ENCODE measurements at places on chromosomes 1 and 21.

- DNase-seq, result no peak
Measured at GRCh38 chr1:64038119-64038518, 165.3 kb upstream of the UBE2U start.

DNA sequence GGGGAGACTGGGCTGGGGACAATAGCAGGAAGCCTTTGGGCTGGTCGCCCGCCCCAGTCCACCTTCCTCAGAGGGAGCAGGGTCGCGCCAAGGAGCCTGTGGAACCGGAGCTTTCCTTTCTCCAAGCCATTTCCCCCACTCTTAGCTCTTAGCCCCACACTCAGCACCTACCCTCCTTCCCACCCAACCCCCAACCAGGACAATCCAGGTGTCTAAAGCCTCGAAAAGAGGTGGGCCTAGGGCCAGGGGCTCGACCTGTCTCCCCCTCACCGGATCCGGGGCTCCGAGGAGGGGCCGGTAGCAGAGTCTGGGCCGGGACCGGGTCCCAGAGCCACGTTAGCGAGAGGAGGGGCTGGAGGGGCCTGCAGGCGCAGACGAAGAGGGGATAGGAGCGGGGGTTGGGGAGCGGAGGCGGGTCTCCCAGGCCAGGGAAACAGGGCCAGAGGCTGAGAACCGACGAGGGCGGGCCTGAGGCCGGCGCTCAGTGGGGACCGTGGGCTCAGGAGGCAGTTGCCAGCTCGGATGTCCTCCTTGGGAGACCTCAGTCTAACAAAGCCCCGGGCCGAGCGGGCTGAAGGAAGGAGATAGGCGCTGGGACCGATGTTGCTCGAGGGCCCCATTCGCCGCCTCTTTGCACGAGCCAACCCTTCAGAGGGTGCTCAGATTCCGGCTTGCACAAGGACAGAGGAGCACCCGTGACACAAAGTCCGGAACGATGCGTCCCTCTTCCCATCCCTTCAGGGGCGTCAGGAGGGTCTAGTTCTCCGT is 943 bp downstream of the SEMA6C start:
- DNase-seq, result no peak

DNA sequence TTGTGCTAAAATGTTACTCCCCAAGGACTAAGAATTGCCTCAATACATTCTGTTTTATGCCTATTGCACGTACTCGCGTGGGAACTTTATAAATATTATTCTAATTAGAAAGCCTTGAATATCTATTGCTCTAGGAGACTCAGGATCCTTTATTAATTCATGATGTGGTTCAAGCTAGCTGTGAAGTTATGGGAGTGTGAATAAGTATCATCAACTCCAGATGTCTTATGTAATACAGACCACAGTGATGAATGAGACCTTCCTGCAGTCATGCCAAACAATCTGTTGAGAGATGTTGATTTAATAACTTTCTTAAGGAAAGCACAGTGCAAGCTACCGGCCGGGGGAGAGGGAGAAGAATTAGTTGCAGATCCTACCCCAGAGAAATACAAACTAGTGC is 519.2 kb upstream of the ZP4 start:
- no peak for DNase-seq

DNA sequence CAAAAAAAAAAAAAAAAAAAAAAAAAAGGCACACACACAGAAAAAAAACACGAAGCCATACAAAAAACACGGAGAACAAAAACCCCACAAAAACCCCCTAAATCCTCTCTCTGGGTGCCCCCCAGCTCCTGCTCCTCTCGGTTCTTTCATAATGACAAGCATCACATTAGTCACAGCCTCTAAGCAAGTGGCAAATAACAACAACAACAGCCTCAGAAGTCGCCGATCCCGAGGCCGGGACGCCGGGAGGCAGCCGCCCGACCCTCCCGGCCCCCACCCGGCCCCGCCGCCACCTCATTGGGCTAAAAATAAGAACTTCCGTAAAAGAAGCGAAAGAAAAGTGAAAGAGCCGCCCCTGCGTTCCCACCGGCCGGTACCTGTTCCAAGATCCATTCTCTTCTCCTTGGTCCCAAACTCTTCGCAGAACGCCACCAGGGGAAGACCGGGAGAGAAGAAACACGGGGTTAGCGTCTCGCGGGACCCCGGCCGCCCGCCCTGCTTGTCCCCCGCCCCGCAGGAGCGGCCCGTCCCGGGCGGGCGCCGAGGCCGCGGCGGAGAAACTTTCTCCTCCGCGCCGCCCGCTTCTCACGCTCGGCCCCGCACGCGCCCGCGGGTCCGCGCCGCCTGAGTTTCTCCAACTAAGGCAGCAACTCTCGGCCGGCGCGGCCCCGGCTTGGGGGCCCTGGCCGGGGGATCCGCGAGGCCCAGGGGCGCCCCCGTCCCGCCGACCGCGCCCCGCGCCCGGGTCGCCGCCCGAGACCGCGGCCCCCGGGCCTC is 102.8 kb downstream of the CASZ1 start:
- peak; percentile 58 for DNase-seq

- no peak for DNase-seq
Measured at GRCh38 chr1:186978596-186979556, 150.1 kb downstream of the PLA2G4A start.

GRCh38 chr1:24386241-24386640 is 27.3 kb downstream of the STPG1 start:
- DNase-seq, result no peak

- DNase-seq, result no peak
Measured at GRCh38 chr1:24517898-24518297, 15.3 kb downstream of the RCAN3 start.

DNA sequence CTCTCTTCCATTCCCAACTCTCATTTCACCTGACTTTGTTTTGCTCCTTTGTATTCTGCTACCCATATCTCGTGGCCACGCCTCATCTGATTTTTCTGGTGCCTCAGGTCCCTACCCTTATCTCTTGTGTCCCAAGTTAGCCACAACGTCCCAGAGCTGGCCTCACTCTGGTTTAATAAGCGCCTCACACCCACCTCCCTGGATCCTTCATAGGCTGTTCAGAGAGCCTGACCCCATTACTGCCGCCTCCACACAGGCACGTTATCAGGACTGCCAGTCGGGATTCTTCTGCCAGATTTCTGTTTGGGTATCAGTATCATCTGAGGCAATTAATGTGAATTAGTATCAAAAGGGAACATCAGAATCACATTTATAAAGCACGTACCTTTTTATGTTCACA is 34.7 kb upstream of the TMEM125 start:
- no peak for DNase-seq

DNA sequence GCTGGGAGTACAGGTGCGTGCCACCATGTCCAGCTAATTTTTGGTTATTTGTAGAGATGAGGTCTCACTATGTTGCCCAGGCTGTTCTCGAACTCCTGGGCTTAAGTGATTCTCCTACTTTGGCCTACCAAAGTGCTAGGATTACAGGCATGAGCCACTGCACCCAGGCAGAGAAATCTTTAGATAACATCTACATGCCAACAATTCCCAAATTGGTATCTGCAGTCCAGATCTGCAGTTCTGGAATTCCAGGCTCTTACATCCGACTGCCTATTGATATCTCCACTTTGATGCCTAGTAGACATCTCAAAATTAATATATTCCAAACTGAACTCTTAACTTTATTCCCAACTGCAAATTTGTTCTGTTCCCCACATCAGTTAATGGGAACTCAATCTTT is 23.3 kb downstream of the INAVA start:
- DNase-seq, result no peak

- DNase-seq, result no peak
Measured at GRCh38 chr1:98964198-98964597, 40.5 kb downstream of the PLPPR5 start.

DNA sequence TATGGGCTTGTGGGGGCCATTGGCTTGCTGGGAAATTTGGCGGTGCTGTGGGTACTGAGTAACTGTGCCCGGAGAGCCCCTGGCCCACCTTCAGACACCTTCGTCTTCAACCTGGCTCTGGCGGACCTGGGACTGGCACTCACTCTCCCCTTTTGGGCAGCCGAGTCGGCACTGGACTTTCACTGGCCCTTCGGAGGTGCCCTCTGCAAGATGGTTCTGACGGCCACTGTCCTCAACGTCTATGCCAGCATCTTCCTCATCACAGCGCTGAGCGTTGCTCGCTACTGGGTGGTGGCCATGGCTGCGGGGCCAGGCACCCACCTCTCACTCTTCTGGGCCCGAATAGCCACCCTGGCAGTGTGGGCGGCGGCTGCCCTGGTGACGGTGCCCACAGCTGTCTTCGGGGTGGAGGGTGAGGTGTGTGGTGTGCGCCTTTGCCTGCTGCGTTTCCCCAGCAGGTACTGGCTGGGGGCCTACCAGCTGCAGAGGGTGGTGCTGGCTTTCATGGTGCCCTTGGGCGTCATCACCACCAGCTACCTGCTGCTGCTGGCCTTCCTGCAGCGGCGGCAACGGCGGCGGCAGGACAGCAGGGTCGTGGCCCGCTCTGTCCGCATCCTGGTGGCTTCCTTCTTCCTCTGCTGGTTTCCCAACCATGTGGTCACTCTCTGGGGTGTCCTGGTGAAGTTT is 550 bp downstream of the RXFP4 start:
- no peak for DNase-seq

- no peak for DNase-seq
Measured at GRCh38 chr1:197222780-197223179, 45.3 kb upstream of the CRB1 start.

DNA sequence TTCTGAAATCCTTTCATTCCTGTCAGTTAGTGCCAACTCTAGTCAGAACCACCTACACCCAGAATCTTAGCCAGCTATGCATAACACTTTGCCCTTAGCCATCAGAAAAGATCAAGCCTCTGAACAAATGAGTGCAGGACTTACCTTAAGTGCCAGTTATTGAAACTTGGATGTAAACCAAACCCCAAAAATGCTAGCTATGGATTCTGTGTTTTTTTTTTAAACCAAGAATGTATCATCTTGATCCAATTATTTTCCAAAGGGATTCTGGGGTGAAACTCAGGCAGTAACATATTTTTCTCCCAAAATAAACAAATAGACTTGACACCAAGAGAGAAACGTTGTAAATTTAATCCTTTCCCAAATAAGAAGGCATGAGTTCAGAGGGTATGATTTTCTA is 538.6 kb upstream of the ADAMTS5 start:
- no peak for DNase-seq

DNA sequence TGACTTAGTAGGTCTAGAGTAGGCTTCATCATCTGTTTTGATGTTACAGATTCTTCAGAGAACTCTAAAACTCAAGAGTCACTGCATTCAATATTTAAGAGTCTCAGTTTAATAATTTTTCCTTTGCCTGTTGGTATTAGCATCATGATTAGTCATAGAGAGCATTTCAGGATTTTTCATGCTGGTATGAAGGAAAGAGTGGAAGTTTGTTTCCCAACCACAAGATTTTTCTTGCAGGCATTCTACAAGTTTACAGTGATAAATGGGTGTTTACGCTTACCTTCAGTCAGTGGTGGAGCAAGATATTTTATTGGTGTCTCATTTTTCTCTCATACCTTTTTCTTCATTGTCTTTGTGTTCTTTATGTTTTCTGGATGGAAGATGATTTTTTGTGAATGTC is 58.4 kb upstream of the MYOCOS start:
- no peak for DNase-seq

All from activated T-cell treated with anti-CD3 and anti-CD28 coated beads, Interleukin-2, amount 50 U/mL, for 72 hours (primary cell).